ENCODE measurements at places on chromosomes 13 and 19.

DNA sequence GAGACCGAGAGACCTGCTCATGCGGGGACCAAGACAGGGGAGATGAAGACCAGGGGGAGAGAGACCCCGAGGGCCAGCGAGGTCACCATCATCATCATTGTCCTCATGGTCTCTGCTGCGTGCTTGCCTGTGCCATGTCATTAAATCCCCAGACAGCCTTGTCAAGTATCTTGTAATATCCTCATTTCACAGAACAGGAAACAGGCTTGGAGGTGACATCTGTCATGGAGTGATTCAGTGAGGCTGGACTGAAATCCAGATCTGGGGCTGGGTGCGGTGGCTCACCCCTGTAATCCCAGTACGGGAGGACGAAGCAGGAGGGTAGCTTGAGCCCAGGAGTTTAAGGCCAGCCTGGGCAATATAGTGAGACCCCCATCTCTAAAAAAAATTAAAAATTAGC, 5.9 kb upstream of the NANOS2 start:
- DNase-seq: no peak

GRCh38 chr19:9741476-9742171, 26.9 kb downstream of the ZNF846 start:
- no peak for DNase-seq

DNA sequence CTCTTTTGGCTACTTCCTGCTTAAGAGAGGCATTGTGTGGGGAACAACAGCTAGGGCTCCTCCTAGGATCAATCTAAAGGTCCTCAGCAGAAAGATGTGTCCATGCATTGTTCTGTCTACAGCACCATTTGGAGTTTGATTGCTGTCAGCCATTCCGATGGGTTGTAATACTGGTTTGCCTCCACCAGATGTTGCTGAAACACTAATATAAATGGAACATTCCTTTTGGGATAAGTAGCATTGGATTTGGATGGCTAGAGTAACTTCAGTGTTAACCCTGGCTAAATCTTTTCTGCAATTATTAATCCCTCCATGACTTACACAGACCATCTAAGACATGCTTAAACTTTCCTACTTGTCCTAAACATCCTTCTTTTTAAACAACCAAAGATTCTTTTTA, 104.2 kb downstream of the TDRD3 start:
- no peak for DNase-seq

DNA sequence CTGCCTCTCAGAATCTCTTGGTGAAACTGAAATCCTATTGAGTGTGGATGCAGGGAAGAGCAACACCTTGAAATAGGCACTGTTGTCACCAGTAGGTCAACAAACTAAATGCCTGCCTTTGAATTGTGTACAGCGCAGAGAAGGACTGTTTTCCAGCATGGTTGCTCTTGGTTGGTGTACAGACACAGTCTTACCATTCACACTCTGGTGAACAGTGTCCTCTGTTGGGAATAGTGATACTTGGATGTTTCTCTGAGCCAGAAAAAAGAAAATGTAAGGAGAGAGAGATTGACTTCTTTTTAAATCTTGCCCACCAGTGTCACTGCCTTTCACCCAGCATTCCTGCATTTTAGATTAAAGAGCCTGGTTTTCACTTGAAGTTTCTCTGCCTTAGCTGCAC, 179.7 kb downstream of the STK24 start:
- DNase-seq: no peak

- no peak for DNase-seq
Measured at GRCh38 chr13:37978680-37979079, 109.1 kb upstream of the TRPC4 start.

- peak; percentile 83 for DNase-seq
Measured at GRCh38 chr19:584240-585001, 5.3 kb upstream of the HCN2 start.
